ENCODE measurements at places on chromosomes 1 and 21. TPM values are rescaled to one million over a fixed set of nuclear protein-coding genes. Genes with fewer than 3 reads are reported as not detected.

RPE65 gene
- not detected for total RNA-seq

CEP85 gene
- total RNA-seq: 39.6 TPM

CFHR3 gene
- total RNA-seq: not detected

CR1L gene
- total RNA-seq: not detected

RAB13 gene
- 7.6 TPM for total RNA-seq
